Activated naive CD8-positive, alpha-beta T cell treated with anti-CD3 and anti-CD28 coated beads, Interleukin-2, amount 10 ng/mL, durations not matched to agents 7 days and 5 days (primary cell): ENCODE measurements at places on chromosomes 6 and 20. TPM values are rescaled to one million over a fixed set of nuclear protein-coding genes. Genes with fewer than 3 reads are reported as not detected.

Gene NFATC2
- total RNA-seq, result 58.9 TPM

Gene PPP1R16B
- total RNA-seq, result 72.9 TPM

Gene SLC4A11
- 2.4 TPM for total RNA-seq

Gene DNAJC5
- total RNA-seq, result 48.3 TPM

Gene ULBP1
- 0.91 TPM for total RNA-seq

Gene RAD21L1
- total RNA-seq, result 0.48 TPM

Gene LKAAEAR1
- 0.57 TPM for total RNA-seq

Gene KCNG1
- total RNA-seq, result not detected

Gene BPIFA1
- not detected for total RNA-seq

Gene PTGIS
- 0.39 TPM for total RNA-seq

Gene CPNE5
- 1.3 TPM for total RNA-seq

Gene GJA1
- total RNA-seq, result not detected

Gene TBX18
- total RNA-seq, result not detected

Gene DBNDD2
- 21.1 TPM for total RNA-seq

Gene RSPH4A
- total RNA-seq, result 0.14 TPM

Gene GJE1
- total RNA-seq, result not detected

Gene CST4
- not detected for total RNA-seq

Gene PTPRT
- not detected for total RNA-seq

Gene MROH8
- total RNA-seq, result 2.5 TPM

Gene SLC24A3
- total RNA-seq, result not detected

Gene CD109
- 1.6 TPM for total RNA-seq

Gene NRN1
- 49.8 TPM for total RNA-seq

Gene OSTM1
- total RNA-seq, result 35.1 TPM

Gene TCF21
- total RNA-seq, result not detected

Gene FAM184A
- total RNA-seq, result 3.0 TPM

Gene PPIL6
- total RNA-seq, result 0.53 TPM

Gene HCRTR2
- total RNA-seq, result not detected

Gene KCNK5
- 7.8 TPM for total RNA-seq

Gene ZSCAN23
- 2.9 TPM for total RNA-seq

Gene LAMA2
- total RNA-seq, result not detected

Gene ATP9A
- 1.3 TPM for total RNA-seq

Gene OR12D3
- total RNA-seq, result not detected

Gene GINS1
- 25.6 TPM for total RNA-seq

Gene BPIFB4
- not detected for total RNA-seq

Gene SLC17A9
- 40.9 TPM for total RNA-seq

Gene OOEP
- total RNA-seq, result 1.4 TPM

Gene HSPA12B
- not detected for total RNA-seq

Gene KCNB1
- total RNA-seq, result 0.09 TPM

Gene TINAG
- not detected for total RNA-seq
